ENCODE measurements at places on chromosomes 13 and 19.

DNA sequence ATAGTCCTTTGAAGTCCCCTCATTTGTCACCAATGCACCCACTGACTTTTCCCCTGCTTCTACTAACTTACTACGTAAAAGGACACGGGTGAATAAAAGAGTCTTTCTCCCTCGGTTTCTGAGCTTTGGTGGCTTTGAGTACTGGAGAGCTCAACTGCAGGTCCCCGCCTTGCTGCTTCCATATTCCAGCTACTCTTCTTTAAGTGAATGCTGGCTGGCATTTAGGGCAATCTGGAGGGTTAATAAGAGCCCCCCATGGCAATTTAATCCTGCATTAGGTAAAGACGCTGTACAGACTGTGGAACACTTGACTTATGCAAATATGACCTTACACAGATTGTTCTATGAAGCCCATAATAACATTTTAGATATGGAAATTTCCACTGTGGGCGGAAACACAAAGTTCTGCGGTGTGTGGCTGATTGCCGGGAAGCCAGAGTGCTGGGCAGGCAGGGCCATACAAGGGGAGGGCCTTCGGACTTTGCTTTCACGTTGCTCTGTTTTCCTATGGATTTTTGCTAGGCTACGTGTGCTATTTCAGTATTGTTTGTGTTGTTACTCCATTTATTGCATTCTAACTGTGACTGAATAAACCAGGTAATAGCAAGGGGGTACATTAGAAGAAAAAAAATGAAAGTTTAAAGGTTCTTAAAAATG, 97.5 kb downstream of the SLC10A2 start:
- no peak for DNase-seq

GRCh38 chr19:2235381-2236063, 607 bp downstream of the PLEKHJ1 start:
- DNase-seq = no peak

GRCh38 chr19:283395-283794, 7.8 kb downstream of the PLPP2 start:
- DNase-seq = no peak

GRCh38 chr19:15195371-15196334, 5.1 kb downstream of the NOTCH3 start:
- peak; percentile 51 for DNase-seq

DNA sequence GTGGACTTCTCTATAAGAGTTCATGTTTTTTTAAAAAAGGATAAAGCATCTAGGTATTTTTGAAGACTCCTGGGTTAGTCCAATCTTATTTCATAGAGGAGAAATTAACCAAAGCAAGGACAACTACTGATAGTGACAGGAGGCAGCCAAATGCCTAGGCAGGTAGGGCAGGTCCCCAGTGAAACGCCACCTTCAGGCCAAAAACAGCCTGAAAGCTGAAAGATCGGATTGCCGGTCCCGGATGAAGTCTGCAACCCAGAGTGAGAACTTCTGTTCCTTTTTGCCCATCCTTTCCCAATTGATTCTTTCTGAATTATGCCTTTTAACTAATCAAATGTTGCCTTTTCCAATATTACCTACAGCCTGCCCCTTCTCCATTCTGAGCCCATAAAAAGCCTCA, 6.1 kb upstream of the GGACT start:
- no peak for DNase-seq

GRCh38 chr13:65095161-65096082, 2134.7 kb downstream of the PCDH9 start:
- DNase-seq = peak; percentile 31

DNA sequence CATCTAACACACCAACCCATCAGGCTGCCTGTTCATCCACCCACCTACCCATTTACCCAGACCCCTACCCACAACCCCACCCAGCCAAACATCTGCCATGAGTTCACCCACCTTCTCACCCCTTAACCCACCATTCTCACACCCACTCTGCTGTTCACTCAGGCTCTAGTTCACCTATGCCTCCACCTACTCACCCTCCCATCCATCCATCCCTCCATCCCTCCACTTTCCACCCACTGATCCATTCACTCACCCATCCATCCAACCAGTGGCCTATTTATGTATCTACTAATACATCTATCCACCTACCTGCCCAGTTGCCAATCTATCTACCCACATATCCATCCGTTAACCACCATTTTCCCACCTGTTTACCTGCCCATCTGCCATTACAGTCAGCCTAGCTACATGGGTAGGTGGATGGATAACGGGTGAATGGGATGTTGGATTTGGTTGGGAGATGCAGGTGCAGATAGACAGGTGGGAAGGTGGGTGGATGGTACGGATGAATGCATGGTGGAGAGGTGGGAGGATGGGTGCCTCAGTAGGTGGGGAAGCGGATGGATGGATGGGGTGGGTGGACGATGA, 5.3 kb downstream of the MYBPC2 start:
- DNase-seq = no peak

GRCh38 chr13:56356690-56357089, 784.0 kb upstream of the PRR20A start:
- no peak for DNase-seq

- DNase-seq = no peak
These were observed 10.3 kb upstream of the RNF113B start for GRCh38 chr13:98187155-98187964.

- no peak for DNase-seq
These were observed 1449.8 kb upstream of the MIR17HG start for GRCh38 chr13:89897681-89898080.

Measured in fibroblast of skin of right quadriceps (primary cell).